ENCODE measurements at places on chromosomes 2 and 18.

- peak; percentile 71 for DNase-seq
Measured at GRCh38 chr2:230170532-230170931, 49.3 kb downstream of the SP110 start.

GRCh38 chr2:12844511-12844910 is 127.8 kb downstream of the TRIB2 start:
- DNase-seq: no peak

GRCh38 chr2:208315081-208315788 is 49.2 kb downstream of the PIKFYVE start:
- no peak for DNase-seq

- no peak for DNase-seq
Measured at GRCh38 chr2:167103028-167103756, 214.9 kb downstream of the XIRP2 start.

- DNase-seq: no peak
Measured at GRCh38 chr2:71681626-71682025, 228.3 kb downstream of the DYSF start.

DNA sequence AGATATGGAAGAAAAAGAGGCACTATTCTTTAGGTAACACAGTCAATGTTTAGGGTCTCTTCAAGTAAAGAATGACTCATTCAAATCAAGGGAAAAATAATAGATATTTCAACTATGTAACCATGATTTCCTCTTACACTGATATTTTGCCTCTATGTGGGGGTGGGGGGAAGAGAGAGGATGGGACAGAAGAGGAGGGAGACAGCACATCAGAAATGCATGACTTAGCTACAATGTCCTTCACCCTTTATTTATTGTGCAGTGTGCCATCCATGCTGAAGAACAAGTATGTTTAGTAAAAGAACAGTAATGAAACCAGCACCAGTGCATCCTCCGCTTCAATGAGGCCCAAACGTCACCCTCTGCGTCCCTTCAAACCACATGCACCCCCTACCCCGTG is 204.8 kb downstream of the HDAC4 start:
- DNase-seq: no peak

DNA sequence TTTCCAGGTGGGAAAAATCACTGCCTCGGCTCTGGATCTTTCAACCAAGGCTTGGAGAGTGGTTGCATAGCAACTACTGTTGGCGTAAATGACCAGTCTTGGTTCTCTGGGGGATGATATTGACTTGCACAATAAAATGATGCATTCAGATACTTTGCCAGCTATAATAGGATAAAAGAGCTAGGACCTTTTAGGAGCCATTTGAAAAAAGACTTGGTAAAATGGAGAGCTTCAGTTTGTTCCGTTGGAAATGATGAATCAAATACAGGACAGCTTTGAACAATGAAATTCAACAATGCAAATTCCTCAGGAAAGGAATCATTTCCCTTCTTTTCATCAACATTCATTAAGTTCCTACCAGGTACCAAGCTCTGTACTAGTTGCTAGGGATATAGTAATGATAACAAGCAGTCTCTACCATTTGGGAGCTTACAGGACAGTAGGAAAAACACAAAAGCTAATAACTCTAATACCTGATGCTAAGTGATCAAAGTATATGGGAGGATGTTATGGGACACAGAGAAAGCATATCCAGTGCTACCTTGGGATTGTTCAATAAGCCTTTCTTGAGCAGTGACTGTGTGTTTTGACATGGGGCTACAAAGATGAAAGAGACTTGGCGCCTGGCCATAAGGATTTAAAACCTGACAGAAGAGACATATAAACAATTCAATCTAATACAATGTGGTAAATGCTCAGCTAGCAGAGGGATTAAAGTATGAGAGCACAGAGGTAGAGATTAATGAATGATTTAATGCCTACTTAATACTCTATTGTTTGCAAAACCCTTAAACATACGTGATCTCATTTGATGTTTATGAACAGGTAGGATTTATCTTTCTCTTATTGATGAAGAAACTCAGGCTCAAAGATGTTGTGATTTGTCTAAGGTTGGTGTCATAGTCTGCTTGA is 110.7 kb downstream of the QPCT start:
- DNase-seq: peak; percentile 13

GRCh38 chr18:8947566-8947965 is 154.9 kb upstream of the NDUFV2 start:
- no peak for DNase-seq

All from NCI-H748 treated with DMSO at 0.1 percent for 48 hours (cell line).